ENCODE measurements at places on chromosomes 2 and 18. TPM values are rescaled to one million over a fixed set of nuclear protein-coding genes. Genes with fewer than 3 reads are reported as not detected.

GRCh38 chr2:144912206-144912605 is 392.3 kb upstream of the ZEB2 start:
- no peaks in the 10 kb centered on the region for H3K4me1 ChIP-seq
- no peaks in the 10 kb centered on the region for H3K36me3 ChIP-seq
- no peaks in the 10 kb centered on the region for H3K27me3 ChIP-seq
- no peak overlapping the region for H3K27ac ChIP-seq

GRCh38 chr2:149427387-149427786 is 97.0 kb downstream of the LYPD6 start:
- H3K36me3 ChIP-seq, result no peaks in the 10 kb centered on the region
- H3K27ac ChIP-seq, result no peak overlapping the region
- H3K4me1 ChIP-seq, result no peaks in the 10 kb centered on the region
- no peak for DNase-seq
- no peak overlapping the region for H3K4me3 ChIP-seq

The ACMSD gene
- total RNA-seq, result not detected

The GKN2 gene
- total RNA-seq, result not detected

The GKN1 gene
- not detected for total RNA-seq

DNA sequence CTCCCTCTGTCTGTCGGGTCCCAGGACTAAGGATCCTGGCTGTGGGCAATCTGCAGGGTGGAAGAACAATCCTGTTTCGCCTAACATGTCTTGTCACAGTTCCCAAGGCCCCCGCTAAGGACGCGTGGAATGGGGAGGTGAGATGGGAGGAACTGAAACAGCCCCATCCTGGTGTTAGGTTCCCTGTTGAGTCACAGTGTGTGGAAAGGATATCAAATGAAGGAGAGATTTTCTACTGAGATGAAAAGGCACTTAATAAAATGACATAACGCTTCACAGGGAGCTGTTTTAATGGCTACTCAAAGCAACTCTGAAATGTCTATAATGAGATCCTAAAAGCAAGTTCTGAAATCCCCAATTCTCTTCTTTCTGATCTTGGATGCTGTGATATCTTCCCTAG is 52.5 kb downstream of the RAB31 start:
- no peaks in the 10 kb centered on the region for H3K27me3 ChIP-seq
- H3K36me3 ChIP-seq, result no peaks in the 10 kb centered on the region
- no peaks in the 10 kb centered on the region for H3K4me1 ChIP-seq
- DNase-seq, result no peak
- H3K27ac ChIP-seq, result no peak overlapping the region
